ENCODE measurements at places on chromosomes 2 and 18.

GRCh38 chr18:2635586-2635985, 19.9 kb upstream of the SMCHD1 start:
- DNase-seq = no peak

- DNase-seq = no peak
Measured at GRCh38 chr18:50358844-50359243, 16.0 kb upstream of the SKA1 start.

DNA sequence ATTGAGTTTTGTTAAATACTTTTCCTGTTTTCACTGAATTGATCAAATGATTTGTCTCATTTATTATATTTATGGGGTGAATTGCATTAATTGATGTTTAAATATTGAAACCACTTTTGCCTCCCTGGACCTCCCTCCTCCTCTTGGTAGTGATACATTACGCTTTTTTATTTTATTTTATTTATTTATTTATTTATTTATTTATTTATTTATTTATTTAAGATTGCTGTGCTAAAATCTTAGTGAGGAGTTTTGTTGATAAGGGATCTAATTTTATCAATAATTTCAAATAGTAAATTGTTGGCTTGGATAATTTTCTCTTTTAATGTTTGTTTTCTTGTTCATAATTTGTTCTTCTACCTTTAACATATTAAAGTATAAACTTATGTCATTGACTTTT, 1281.0 kb upstream of the NXPH2 start:
- DNase-seq = no peak

DNA sequence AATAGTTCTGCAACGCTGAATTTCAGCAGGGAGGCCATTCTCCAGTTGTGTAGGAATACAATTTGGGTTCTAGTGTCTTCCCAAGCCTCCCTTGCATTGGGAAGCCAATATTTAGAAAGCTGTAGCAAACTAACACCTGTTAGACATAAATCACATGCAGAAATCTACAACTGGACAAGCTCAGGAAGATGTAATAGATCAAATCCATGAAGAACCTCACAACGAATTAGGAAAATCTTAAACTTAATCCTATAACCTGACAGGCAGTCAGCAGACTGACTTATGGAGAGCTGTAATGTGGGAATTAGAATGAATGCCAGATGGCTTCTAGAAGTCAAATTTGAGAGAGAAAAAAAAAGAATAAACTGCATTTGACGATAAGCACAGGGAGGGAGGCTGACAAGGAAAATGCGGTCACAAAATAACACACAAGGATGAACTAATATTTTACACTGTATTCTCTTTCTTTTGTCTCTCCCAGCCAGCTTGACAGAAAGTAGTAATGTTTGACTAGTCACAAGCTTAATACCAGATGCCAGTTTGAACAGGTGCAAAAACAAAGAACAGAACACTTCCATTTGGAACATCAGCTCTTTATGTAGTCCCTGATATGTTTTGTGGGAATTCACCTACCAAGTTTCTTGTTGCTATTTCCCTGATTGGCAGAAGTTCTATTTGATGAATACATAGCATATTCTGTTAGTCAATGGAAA, 50.8 kb upstream of the FANCL start:
- no peak for DNase-seq

GRCh38 chr2:202249521-202250253, 11.3 kb upstream of the SUMO1 start:
- DNase-seq = peak; percentile 21

DNA sequence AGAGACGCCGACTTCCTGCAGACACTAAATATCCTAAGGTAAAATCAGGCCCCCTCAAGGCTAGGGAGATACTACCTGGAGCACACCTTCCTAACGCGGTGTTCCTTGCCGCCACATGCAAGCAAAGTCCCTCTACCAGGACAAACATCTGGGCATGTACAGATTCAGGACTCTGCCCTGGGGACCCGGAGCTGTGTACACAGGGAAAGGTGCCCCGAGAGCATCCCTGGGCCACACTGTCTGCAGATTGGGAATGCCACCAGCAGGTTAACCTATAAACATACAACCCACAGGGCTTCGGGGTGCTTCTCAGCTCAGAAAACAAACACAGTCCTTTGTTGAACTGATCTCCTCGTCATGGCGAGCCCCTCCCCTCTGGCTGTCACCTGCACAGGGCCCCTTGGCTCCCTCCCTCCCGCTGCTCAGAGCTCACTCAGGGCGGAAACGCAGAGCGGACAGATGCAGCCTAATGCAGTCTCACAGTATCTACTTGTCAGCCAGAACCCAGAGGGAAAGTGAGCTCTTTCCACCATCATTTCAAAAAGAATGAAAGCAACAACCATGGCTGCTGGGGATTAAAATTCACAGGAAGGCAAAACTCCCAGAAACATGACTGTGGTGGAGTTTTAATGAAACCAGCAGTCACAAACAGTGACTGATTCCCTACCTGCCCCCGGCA, 218.8 kb downstream of the HDAC4 start:
- no peak for DNase-seq

- DNase-seq = no peak
Measured at GRCh38 chr2:221555494-221555846, 16.6 kb downstream of the EPHA4 start.

DNA sequence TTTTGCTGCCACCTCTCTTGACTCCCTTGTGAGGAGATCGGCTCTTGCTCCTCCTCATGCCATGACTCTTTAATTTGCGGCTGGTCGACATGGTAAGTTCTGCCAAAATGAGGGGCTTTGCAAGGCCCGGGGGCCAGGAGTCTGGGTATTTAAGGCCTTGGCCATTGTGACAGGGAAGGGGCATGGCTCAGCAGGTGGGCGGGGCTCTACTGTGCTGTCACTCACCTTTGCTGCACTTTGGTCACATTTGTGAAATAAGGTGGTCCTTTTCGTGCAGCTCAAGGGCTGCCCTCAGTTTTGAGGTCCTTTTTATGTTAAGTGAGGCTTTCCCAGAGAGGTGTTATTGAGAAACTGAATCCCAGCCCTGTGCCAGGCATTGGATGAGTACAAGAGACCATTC, at the start of gene TNP1:
Gene TNP1 (minus strand): TSS at position 121 of the 400 bp plus-strand sequence. CDS start 30 bp downstream, at position 91.
- no peak for DNase-seq

DNA sequence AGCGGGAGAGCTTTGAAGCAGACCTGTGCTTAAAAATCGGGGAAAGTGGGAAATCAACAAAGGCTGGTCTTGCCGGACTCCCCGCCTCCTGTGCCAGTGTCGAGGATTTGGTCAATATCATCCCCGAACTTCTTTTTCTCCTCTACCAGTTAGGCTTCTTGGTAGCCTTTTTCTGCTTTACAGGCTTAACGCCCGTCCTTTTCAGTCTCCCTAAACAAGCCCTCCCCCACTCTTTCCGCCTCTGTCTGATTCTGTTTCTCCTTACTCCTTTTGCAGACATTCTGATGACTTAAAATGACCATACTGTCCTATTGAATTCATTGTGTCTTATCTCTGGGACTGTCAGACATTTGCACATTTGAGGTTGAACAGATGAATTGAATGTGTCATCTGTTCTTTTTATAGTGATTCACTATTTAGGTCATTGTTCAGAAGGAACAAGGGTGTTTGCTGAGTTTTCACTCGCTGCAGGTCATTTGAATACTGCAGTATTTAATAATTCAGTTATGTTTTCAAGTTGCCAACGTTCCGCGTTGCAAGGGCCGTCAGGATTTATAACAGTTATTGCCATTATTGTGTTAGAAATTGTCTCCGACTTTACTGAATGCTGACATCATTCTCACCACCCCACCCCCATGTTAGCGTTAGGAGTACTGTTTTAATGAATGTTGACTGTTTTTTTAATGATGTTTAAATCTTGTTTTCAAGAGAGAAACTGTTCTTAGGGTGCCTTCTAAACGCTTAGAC, 1.1 kb downstream of the ITGAV start:
- peak; percentile 39 for DNase-seq

DNA sequence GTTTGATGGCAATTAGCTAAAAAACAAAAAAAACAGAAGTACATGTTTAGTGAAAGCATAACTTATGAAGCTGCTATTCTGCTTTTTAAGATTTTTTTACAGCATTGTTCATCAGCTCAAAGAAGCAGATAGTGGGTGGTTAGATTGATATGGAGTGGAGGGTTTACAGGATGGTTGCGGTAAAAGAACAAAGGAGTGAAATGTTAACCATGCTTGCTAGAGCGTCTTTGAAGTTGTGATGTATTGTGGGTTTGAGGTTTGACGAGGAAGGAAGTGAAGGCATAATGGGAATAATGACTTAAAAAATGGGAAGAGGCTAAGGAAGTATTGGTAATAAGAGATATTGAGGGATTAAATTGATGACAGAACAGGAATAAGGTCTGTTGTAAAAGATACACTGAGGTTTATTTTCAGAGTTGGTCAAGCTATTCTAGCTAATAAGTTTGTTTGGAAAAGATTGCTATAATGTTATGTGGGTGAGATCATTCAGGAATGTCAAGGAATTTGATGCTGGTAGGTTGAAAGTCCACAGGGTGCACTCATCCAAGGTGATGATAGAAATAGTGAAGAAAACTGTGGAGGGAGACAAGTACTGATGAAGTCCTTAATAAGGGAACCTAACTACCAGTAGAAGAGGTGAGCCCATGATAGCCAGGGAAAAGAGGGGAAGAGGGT, 14.6 kb downstream of the SPOPL start:
- DNase-seq = no peak

- DNase-seq = no peak
Measured at GRCh38 chr2:200483729-200484198, 26.1 kb downstream of the KCTD18 start.

GRCh38 chr2:105732101-105732500, 12.6 kb upstream of the NCK2 start:
- no peak for DNase-seq

- no peak for DNase-seq
Measured at GRCh38 chr2:99974275-99974674, 168.1 kb downstream of the AFF3 start.

Data from COLO829 (cell line).